HAP-1 (cell line): ENCODE measurements at places on chromosomes 7 and 10.

GRCh38 chr10:73855413-73855812 is 18.9 kb downstream of the CAMK2G start:
- DNase-seq = no peak

GRCh38 chr10:124150189-124150806 is 56.9 kb upstream of the CHST15 start:
- no peak for DNase-seq

DNA sequence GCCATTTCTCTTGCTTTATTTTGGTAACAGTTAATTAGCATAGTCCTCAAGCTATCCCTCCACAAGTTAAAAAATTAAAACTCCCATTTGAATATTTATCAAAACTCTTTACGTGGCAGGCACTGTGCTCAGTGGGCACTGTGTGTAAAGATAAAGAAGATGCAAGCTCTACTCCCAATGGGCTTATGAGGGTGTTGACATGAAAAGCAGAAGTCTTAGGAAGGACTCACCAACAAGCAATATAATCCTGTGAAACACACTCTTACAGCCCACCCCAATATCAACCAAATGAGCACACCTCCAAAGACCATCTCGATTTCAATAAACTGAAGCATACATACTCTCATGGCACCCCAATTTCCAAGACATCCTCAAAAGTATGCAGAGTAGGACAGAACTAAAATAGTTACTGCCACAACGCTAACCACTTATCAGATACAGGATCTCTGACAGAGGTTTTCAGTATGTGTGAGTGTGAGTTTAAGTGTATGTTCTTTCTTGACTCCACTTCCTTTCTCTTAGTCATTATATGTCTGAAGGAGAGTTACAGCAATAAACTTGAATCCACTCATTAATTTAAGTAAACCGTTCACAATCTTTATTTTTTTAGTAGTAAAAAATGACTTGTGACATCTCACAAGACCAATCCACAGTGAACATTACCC is 120.0 kb downstream of the PDE1C start:
- DNase-seq = no peak

- no peak for DNase-seq
Observed at GRCh38 chr7:132187869-132188789, 388.1 kb downstream of the PLXNA4 start.
